Frontal cortex (tissue), 4 donors: ENCODE measurements at places on chromosomes 12 and 14.

GRCh38 chr12:56221232-56221756 is 428 bp downstream of the RNF41 start:
- DNase-seq: peak; percentile 39

DNA sequence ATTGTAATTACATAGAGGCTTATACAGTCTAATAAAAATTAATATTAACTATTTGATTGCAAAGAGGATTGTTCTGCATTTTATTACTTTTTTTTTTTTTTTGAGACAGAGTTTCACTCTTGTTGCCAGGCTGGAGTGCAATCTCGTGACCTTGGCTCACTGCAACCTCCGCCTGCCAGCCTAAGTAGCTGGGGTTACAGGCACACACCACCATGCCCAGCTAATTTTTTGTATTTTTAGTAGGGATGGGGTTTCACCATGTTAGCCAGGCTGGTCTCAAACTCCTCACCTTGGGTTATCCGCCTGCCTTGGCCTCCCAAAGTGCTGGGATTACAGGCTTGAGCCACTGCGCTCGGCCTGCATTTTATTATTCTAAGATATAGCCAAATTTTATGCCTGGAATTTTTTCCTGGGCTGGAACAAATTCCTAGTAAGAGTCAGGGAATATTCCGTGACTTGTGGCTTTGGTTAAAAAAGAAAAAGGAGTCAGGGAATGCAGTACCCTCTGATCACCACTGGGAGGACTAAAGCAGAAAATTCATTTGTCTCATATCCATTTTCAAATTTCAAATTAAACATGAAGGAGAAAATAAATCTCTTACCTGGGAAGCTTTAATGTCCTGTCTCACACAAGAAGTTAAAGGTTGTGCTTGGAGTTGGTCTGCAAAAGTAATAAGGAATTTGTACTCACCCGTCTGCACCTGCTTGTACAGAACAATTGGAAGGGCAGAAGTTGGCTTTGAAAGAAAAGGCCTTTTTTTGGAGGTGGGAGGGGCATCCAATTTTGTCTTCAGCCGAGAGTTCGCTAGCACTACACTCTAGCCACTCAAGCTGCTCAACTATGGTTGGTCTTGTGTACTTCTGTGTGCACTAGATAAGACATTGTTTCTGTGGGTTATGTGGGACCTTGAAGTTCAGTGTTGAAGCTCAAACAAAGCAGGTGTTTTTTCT is 8.7 kb downstream of the MARK3 start:
- DNase-seq: no peak

- DNase-seq: no peak
These were observed 20.6 kb downstream of the ATF1 start for GRCh38 chr12:50784501-50784900.

DNA sequence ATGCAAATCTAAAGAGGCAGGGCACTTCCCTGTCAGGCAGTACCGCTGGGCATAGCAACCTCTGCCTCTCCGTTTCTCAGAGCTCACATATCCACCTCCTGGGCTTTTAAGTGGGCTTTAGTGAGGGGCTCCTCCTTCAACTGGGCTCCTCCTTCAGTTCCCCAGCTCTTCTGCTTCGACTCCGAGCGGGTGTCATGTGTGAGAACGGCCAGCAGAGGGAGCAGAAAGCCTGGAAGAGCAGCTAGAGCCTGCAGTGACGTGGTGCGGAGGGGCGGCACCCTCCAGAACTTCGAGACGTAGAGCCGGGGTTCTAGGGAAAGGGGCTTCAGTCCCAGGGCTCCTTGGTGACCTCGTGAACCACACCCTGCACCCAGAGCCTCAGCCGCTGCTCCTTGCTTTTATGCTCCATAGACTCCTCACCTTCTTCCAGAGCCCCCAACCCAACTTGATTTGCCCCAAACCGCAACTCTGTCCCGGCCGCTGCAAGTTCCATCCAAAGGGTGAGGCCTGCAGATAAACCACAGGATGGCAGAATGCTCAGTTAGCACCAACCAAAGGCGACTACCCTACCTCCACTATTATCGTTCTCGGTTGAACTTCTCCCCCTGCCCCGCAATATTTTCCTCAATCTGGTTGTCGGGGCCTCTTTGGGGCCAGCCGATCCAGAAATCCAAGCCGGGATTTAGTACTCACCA is 383 bp upstream of the GLI1 start:
- peak; percentile 83 for DNase-seq

- DNase-seq: no peak
These were observed 118.3 kb downstream of the MGAT4C start for GRCh38 chr12:86137936-86138335.

- DNase-seq: no peak
These were observed 11.1 kb upstream of the GPX2 start for GRCh38 chr14:64953661-64954060.

DNA sequence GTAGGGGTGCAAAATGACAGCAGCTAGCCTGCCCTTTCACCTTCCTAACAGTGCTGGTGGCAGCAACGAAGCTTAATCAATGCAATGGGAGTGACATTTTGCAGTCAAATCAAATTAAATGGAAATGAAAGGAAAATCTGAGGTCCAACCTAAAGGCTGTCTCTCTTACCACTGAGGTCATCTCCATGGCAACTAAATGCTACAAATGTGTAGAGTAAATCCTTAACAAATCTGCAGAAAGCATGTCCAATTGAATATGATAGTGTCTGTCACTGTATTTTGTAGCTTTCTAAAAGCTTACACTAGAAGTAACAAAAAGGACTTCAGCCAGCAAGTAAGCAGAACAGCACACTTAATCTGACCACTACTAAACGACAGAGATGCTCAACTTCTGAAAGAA is 488.8 kb downstream of the BCAT1 start:
- DNase-seq: no peak

- DNase-seq: no peak
These were observed 36.1 kb downstream of the CFL2 start for GRCh38 chr14:34678306-34678705.

- no peak for DNase-seq
These were observed 14.7 kb upstream of the DHRS4 start for GRCh38 chr14:23938823-23939222.

DNA sequence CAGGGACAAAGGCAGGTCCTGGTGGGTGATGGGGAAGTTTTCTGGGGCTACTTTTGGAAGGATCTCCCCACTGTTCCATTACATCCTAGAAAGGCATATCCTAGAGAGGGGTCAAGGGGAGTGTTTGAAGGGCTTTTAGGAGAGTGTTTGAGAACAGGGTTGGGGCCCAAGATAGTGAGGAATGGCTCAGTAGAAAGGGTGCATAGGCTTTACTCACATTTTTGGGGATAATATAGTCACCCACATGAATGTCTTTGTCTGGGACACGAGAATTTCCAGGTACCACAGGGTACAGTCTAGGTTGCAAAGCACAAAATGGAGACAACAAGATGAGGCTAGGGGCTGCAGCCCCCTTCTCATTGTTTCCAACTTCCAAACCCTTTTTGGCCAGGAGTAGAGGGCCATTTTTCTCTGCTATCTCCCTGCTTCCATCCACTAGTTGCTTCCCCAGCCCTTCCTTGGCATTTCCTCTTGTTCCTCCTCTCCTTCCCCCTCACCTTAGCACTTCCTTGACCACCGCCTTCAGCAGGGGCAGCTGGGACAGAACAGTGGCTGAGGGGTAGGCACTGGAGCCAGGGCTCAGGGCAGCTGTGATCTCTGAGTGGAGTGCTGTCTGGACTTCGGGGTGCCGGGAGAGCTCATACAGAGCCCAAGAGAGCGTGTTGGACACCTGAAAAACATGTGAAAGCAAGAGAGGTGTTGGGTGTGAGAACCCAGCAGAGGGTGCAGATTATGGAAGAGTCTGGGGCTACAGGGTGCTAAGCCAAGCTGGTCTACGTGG is 2.8 kb downstream of the CYP27B1 start:
- no peak for DNase-seq

GRCh38 chr14:56195704-56196103 is 77.5 kb downstream of the PELI2 start:
- DNase-seq: no peak

GRCh38 chr12:20436316-20436715 is 68.0 kb downstream of the PDE3A start:
- DNase-seq: no peak

- DNase-seq: no peak
These were observed 26.6 kb downstream of the TRAFD1 start for GRCh38 chr12:112151766-112152541.

GRCh38 chr12:80413462-80413861 is 30.6 kb upstream of the PTPRQ start:
- DNase-seq: no peak

GRCh38 chr14:37616853-37617252 is 21.4 kb downstream of the TTC6 start:
- DNase-seq: no peak

DNA sequence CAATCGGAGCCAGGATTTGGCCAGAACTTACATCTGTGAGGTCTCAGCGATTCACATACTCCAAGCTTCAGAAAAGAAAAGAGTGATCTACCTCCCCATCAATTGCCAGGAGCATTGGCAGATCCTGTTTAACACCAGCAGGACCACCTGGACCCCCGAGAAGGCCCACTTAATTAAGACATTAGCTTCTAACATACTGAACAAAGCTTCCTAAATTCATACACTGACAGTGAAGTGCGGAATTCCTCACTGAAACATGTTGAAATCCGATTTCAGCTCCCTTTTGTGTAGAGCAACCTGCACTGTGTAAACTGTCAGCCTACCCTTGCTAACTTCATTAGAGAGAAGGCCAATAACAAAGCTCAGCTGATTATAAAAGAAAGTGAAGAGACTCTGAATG is 274.0 kb downstream of the NOVA1 start:
- no peak for DNase-seq

GRCh38 chr12:109711596-109712461 is 1.8 kb upstream of the FAM222A start:
- no peak for DNase-seq

- DNase-seq: no peak
These were observed 13.6 kb downstream of the DAAM1 start for GRCh38 chr14:59202031-59202430.

DNA sequence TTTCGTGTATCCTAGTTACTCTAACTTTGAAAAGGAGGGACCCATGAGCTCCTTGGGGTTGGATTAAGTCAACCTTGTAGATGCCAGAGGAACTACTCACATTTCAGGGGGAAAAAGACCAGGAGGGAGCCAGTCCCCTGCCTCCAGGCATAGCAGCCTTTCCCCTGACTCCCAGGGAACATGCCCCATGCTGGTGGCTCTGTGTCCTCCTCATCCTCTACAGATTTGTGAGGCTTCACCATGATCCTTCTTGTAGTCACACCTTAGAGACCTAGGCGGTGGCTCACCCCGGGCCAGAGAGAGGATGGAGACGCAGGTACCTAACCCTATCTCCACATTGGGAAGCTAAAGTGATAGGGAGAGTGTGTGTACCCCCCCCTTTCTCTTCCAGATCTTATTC is 16.0 kb upstream of the PPP1R1A start:
- DNase-seq: no peak

DNA sequence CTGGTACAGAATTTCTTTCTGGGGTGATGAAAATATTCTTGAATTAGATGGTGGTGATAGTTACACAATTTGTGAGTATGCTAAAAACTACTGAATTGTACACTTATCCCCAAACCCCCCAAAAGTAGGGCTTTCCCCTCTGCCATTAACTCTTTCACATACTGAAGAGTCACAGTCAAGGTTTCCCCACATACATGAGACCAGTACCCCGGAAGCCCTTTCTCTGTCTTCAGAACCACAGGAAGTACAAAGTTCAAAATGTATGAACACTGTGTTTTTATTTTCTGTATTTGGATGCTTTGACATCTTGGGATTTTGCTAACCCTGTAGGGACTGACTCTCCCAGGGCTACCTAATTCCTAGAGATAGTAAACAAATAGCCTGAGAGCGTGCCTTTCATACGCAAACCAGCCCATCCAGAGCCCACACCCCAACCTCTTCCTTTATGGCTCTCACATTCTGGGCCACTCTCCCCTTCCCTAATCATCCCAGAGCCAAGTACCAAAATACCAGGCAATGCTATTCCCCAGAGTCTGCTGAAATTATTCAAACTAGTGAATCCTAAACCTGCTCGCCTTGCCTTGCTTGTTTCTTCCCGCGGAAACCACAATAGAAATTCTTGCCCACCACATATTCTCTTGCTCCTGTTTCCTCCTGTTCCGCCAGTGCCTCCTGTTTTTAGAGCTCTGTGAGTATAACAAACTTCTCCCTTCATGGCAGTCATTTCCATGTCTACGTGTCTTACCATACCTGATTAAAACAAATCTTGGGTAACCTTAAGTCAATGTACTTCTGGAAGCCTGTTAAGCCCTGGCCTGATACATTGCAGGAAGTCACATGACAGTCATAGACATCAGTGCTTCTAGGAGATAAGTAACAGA is 524.8 kb downstream of the FUT8 start:
- no peak for DNase-seq

GRCh38 chr12:102513739-102514138 is 33.4 kb upstream of the IGF1 start:
- no peak for DNase-seq

GRCh38 chr12:52082988-52083637 is 3.6 kb downstream of the SMIM41 start:
- DNase-seq: peak; percentile 87

DNA sequence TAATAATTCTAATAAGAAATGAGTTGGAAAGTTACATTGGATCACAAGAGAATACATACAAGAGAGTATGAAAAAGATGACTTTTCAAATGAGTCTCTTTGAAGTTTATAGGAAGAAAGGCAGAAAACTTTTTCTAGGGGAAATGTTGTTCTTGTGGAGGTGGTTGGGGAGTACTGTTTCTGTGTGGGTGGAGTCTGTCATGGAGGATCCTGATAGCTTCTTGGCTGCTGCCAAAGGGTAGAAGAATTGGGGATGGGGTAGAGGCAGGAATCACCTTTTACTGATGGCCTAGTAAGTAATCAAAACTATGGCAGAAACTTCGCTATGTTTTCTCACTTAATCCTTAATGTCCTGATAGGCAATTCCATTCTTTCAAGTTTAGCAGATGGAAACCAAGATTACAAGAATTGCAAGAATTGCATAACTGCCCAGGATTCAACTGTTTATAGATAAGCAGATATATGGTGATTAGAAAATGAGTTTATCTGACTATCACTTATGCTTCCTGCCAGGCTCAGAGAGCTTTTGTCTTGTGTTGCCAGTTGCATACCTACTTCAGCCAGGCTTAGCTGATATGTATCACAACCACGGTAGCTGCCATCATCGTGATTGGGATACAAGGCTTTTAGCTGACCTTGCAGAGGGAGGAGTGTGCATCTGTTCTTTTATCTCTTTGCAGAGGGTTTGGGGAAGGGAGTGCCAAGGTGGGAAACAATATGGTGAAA is 463.9 kb downstream of the TMTC2 start:
- DNase-seq: no peak

GRCh38 chr14:24197056-24197450 is 1.8 kb upstream of the TM9SF1 start:
- DNase-seq: no peak

DNA sequence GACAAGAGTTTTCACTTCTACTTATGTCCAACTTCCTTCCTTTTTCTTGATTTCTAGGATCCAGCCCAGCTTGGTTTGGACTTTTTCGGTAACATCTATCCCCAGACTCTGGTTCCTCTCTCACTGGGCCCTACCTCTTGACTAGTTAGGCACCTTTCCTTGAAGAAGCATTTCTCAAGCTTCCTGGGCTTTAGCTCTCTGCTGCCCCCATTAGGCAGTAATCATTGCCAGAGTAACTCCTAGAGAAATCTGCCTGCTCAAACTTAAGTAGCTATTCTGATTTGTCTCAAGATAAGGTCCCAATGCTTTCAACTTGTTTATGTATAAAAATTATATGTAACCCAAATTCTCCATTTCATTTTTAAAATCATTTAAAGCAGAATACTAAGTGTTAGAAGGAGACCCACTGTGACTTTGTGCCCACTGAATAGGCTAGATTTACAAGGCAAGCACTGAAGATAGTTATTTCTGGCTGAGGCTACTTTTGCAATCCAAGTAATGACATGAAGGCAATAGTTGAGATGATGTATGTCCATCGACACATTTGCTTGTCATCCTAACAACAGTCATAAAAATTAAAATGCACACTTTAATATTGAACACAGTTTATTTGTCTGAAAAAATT is 275.0 kb upstream of the G2E3 start:
- no peak for DNase-seq
